ENCODE measurements at places on chromosomes 2 and 18.

- no peak for DNase-seq
These were observed 479.1 kb downstream of the MBD2 start for GRCh38 chr18:53745224-53745967.

DNA sequence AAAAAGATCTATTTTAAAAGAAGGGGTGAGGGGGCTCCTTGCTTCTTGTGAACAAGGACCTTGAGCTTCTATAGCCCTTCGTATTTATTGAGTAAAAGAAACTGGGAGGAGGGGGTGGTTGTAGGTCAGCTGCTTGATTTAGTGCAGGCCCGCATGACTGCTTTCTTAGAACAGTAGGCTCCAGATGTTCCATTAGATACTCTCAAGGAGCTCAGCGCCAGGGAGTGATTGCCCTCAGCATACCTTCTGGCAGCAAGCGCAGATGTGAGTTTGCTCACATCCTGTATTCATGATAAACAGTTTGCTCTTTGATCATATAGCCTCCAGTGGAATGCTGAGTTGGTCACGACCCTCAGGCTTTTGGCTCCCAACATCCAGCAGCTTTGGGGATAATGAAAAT is 108.9 kb upstream of the XPO1 start:
- no peak for DNase-seq

- no peak for DNase-seq
These were observed 4.4 kb upstream of the SPRED2 start for GRCh38 chr2:65436824-65437221.

DNA sequence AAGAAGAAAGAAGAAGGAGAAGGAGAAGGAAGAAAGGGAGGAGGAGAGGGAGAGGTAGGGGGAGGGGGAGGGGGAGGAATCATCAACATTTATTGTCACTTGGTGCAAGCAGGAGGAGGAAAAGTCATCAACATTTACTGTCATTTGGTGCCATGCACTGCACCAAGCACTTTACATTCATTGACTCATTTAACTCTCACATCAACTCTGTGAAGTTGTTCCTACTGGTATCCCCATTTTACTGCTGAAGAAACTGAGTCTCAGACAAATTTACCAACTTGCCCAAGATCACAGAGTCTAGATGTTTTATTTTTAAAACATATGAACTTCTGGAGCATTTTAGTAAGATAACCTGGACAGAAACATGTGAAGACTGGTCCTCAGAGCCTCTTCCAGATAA is 46.7 kb upstream of the NEB start:
- no peak for DNase-seq

DNA sequence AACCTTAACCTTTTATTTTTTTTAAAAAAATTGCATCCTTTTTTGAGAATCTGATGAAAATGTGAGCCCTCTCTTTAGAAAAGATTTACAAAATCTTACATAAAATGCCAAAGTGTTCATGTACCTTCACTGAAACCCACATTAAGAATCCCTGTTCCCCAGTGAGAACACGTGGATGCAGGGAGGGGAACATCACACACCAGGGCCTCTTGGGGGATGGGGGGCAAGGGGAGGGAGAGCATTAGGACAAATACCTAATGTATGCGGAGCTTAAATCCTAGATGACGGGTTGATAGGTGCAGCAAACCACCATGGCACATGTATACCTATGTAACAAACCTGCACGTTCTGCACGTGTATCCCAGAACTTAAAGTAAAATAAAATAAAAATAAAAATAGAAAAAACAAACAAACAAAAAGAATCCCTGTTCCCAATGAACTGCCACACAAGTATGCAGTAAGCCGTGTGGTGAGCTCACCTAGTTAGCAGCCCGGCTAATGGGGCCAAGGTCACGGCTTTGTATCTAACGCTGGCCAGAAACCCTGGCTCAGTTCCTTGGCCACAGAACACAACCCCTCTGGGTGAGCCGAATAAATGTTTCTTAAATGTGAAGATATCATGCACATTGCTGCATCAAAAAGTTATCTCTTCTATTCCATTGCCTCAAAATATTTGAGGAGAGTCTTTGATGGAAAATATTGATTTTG is 41.4 kb downstream of the CHST9 start:
- DNase-seq: no peak

DNA sequence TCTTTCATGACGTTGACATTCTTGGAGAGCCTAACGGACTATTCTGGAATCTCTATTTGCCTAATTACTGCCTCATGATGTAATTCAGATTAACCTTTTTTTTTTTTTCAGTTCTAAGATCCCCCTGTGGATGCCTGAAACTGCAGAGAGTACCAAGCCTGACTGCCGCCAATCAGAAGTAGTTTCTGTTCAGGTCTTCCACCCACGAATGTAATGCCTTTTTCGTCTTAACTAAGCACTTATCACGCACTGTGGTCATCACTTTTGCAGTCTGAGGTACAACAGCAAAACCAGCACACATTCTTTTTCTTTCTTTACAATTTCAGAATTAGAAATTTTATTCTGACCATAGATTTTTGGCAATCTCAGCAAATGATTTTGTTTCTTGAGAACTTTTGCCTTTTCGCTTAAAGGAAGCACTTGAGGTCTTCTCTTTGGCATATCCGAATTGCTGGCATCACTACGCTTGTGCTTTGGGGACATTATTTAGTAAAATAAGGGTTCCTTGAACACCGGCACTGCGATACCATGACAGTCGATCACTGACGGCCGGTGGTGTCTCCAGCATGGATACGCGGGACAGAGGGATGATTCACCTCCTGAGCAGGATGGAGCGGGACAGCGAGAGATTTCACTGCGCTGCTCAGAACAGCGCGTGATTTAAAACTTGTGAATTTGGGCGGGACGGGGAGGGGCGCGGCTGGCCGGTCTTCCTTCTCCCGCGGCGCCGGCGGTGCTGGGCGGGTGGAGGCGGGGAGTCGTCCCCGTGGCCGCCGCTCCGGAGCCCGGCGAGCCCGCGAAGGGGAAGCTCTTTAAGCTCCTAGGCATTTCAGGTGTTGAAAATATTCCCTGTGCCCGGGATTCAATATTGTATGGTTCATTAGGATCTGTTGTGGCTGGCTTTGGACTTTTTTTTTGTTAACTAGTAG is 32.0 kb upstream of the GPR55 start:
- no peak for DNase-seq

- no peak for DNase-seq
These were observed 274.3 kb upstream of the FBXO11 start for GRCh38 chr2:48180557-48180956.

- peak; percentile 42 for DNase-seq
These were observed 8.2 kb upstream of the SMARCAL1 start for GRCh38 chr2:216404010-216404618.

DNA sequence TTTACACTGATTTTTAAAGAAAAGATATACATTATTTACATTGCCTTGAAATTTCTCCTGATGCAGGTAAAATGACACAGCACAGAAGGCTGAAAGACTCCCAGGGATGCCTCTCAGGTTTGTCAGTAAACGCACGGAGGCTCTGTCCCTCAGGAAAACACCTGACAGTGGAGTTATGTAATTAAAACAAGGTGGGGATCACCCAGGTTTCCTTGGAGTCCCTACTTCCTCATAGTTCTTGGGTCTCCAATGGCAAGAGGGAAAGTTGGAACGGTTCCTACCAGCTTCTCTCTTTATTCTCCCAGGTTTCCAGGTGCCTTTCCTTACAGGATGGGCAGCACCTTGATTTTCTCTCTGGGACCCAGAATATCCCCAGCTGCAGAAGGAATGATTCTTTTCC is 654.8 kb downstream of the SLC4A3 start:
- DNase-seq: no peak

DNA sequence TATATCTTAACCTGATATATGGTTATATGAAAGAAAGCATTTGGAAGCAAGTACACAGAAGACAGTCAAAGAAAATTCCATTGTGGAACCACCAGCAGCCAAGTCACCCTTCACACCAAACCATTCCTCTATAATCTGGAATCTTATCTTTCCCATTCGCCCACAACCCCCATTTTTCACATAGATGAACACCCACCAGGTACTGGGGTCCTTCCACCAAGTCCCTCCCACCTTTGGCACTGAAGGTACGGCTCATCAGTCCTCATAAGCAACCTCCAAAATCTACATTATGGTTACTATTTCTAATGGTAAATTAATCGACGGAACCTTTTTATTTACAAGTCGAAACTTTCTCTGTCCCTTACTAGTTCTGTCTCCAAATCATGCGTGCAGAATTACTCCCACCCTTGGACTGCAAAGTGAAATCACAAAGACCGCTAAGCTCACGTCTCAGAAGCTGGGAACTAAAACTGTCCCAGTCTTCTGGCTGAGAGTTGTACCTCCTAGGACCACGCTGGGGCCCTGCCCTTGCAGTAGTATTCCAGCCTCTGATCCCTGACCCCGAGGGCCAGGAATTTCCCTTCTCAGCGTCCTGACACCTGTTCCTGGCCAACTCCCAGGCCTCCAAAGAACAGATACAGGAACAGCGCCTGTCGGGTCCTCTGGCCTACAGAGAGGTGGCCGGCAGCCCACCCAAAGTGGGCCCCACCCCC is 702 bp downstream of the OLA1 start:
- DNase-seq: no peak
